ENCODE measurements at places on chromosomes 1 and 21. TPM values are rescaled to one million over a fixed set of nuclear protein-coding genes. Genes with fewer than 3 reads are reported as not detected.
A peak's percentile ranks its signal among the peaks of the same experiment; 100 is the strongest.

The WDR4 gene
- total RNA-seq, result 54.0 TPM

The TESK2 gene
- total RNA-seq, result 2.9 TPM

The GUCA2A gene
- total RNA-seq, result not detected

The SEMA6C gene
- 4.1 TPM for total RNA-seq

The F13B gene
- not detected for total RNA-seq

The BECN2 gene
- total RNA-seq, result not detected

The SPRR2E gene
- not detected for total RNA-seq

The TENT5C gene
- total RNA-seq, result 4.2 TPM

The PLA2G5 gene
- not detected for total RNA-seq

- no peak for DNase-seq
These were observed 35.7 kb upstream of the HLX start for GRCh38 chr1:220843481-220844011.

- DNase-seq, result no peak
These were observed 27.4 kb downstream of the C1orf116 start for GRCh38 chr1:207004931-207005830.

DNA sequence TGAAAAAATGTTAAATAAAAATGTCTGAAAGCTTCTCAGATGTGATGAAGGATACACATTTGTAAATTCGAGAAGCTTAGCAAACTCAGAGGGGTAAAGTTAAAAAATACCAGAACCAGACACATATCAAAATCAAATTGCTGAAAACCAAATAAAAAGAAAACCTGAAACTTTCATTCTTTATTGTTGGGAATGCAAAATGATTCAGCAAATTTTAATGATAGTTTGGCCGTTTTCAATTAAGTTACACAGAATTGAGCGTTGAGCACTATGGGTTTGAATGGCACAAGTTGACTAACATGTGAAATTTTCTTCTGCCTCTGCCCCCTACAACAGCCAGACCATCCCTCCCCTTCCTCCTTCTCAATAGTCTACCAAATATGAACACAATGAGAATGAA is 33.5 kb upstream of the GRIK1 start:
- no peak for DNase-seq

GRCh38 chr21:34520764-34521508 is 8.9 kb upstream of the KCNE1 start:
- DNase-seq, result no peak

GRCh38 chr1:202069662-202070061 is 53.1 kb upstream of the GPR37L1 start:
- no peak for DNase-seq

GRCh38 chr1:160371756-160372155 is 4.9 kb downstream of the NHLH1 start:
- DNase-seq, result no peak

- no peak for DNase-seq
These were observed 8.0 kb downstream of the PLXNA2 start for GRCh38 chr1:208235982-208236761.

- DNase-seq, result peak; percentile 77
These were observed 26.7 kb downstream of the SLC2A1 start for GRCh38 chr1:42931911-42932422.

GRCh38 chr1:221946768-221947167 is 204.9 kb upstream of the DUSP10 start:
- no peak for DNase-seq

DNA sequence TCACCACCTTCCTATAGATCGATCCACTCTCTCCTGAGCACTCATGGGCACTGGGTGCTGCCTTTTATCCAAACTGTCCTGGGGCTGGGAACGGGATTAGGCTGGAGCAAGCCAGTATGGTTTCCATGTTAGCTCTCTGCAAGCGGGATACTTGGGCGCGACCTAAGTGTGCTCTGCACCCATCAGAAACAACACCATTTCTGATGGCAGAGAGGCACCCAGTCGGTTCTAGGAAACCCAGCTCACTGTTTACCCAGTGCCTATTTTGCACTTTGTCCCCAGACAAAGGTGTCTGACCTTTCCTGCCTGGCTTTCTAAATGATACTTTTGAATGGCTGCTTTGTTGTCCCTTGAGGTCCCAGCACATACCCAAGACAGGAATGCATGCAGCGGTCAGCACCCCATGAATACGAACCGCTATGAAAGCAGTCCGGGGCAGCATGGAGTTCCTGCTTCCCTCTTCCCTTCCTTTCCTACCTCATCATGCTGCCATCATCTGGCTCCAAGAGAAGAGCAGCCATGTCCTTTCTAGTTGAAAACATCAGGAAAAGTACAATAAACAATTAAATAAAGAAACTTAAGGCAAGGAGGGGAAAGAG is 83.9 kb downstream of the TRABD2B start:
- DNase-seq, result no peak

- no peak for DNase-seq
These were observed 24.0 kb upstream of the GALNT2 start for GRCh38 chr1:230043081-230043480.

- no peak for DNase-seq
These were observed 107.2 kb downstream of the SIM2 start for GRCh38 chr21:36806103-36806502.

GRCh38 chr1:192969091-192969490 is 90.1 kb downstream of the UCHL5 start:
- DNase-seq, result no peak

- no peak for DNase-seq
These were observed 2.5 kb downstream of the AGRN start for GRCh38 chr1:1022302-1023009.

GRCh38 chr1:43067233-43067745 is 104.8 kb downstream of the EBNA1BP2 start:
- no peak for DNase-seq

- DNase-seq, result peak; percentile 23
These were observed 22.7 kb downstream of the PGM1 start for GRCh38 chr1:63615768-63616420.

DNA sequence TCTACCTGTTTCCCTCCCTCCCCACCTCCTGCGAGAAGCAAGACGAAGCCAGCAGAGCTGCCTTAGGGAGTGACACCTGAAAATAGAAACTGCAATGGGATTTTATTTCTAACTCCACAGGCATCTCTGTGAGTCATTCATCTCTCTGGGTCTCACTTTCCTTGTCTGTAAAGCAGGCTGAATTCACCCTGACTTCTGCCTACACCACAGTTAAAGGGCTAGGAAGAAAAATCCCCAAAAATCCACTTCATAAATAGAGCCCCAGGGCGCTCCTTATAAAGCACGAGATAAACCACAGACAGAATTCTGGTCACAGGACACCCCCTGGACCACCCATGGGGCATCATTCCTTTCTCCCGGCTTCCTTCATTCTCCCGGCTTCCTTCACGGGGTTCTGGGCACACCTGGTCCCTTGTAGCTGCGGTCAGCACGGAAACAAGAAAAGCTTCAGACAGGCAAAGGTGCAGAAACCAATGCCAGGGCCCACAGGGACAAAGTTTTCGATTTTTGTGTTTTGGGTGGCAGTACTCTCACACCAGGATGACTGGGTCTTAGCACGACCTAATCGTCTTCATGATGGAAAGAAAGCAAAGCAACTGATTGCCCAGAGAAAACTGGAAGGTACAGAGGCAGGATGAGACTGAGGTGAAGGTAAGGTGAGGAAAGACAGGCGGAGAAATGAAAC is 2.8 kb upstream of the H6PD start:
- no peak for DNase-seq
